ENCODE measurements at places on chromosomes 5 and 9.
A peak's percentile ranks its signal among the peaks of the same experiment; 100 is the strongest.

GRCh38 chr9:6757132-6757455 is 679 bp upstream of the KDM4C start:
- DNase-seq: peak; percentile 67

DNA sequence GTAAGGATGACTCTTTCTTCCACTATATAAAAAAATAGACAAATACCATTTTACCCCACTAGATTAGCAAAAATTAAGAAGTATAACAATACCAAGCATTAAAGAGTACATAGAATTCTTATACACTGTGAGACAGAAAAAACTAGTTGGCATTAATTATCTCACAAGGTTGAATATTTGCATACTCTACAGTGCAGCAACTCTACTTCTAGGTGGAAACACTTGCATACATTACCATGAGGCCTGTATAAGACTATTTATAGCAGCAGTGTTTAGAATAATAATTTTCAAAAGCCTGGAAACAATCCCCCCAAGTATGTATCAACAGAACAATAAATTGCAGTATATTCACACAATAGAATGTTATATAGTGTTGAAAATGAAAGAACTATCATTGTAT is 19.0 kb upstream of the PURA start:
- DNase-seq: no peak

GRCh38 chr5:109252731-109253130 is 157.0 kb downstream of the PJA2 start:
- no peak for DNase-seq

GRCh38 chr5:159971931-159972461 is 36.9 kb upstream of the TTC1 start:
- DNase-seq: no peak

DNA sequence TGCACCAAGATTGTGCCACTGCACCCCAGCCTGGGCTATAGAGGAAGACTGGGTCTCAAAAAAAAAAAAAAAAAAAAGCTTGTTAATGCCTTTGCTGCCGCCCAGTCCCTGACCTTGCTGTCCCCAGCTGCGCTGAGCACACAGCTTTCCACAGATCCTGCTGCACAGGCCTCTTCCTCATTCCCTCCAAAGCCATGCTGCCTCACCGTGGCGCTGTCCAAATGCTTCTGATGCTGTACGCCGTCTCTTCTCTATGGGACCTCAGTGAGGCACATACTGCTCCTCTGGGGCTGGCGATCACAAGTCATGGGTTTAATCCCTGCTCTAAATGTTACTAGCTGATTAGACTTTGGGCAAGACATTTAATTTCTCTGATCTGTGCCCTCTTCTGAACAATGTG is 234.1 kb downstream of the FBXL7 start:
- DNase-seq: no peak

GRCh38 chr5:82151204-82151603 is 127.0 kb downstream of the RPS23 start:
- DNase-seq: no peak

DNA sequence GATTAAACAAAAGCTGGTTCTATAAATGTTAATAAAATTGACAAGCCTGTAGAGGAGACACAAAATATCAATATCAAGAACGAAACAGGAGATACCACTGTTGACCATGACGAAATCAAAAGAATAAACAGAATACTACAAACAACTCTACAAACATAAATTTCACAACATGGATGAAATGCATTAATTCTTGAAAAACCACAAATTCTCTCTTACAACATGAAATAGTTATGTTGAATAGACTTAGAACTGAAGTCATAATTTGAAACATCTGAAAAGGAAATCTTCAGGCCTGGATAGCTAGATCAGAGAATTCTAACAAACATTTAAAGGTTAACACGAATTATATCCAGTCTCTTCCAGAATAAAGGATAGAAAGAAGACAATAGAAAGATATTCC is 6.9 kb upstream of the SPATA31C1 start:
- DNase-seq: no peak

DNA sequence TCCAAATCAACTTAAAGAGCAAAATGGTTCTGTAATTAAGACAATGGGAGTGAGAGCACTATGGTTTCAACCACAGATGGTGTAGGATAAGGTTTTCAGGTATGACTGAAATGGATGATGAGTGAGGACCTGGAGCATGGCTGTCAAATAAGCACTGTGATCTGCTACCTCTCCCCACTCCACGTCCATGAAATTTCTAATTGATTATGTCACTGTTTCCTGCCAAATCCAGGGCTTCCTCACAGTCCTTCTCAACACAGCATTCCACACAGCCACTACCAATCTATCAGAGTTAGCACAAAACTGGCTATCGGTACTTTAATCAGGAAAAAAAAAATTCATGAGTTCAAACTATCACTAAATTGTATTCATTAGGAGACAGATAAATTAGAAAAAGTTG is 420.4 kb upstream of the WWC1 start:
- DNase-seq: no peak

DNA sequence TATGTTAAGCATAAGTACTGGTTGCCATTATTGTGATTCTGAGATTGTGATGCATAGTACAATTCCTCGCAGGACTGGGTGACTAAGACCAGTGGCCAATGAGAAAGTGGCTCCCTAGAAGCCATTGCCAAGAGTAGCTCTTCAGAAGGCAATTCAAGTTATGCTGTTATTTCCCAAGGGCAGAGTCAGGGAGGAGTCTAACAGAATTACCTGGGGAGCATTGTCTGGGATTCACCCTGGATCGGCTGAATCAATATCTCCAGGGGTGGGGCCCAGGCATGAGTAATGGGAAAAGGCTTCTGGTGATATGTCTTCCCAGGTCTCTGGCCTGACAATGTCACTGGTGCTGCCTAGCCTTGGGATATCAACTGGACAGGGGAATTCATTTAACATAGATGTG is 10.9 kb upstream of the ARHGEF28 start:
- no peak for DNase-seq

DNA sequence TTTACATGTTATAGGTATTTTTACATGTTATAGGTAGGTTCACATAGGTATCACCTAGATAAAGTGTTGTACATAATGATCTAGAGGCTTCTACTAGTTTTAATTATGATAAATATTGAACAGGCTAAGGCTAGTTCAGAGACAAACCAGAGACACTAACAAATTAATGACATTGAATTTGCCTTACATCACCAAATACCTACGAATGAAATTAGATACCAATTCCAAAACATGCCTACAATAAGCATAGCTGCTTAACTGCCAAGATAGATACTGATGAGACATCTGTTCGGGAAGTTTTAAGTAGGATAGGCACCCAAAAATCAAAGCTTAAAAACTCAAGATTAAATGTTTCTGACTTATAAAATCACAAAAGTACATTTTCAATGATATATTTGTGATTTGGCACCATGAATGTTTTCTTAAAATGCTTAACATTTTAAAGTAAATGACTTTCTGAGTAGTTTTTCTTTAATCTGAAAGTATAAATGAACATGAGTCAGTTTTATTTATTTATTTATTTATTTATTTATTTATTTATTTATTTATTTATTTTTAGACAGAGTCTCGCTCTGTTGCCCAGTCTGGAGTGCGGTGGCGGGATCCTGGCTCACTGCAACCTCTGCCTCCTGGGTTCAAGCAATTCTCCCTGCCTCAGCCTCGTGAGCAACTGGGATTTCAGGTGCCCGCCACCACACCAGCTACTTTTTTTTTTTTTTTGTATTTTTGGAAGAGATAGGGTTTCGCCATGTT is 703.1 kb upstream of the ARRDC3 start:
- DNase-seq: no peak

- no peak for DNase-seq
These were observed 104.5 kb upstream of the LHFPL2 start for GRCh38 chr5:78753093-78753531.

DNA sequence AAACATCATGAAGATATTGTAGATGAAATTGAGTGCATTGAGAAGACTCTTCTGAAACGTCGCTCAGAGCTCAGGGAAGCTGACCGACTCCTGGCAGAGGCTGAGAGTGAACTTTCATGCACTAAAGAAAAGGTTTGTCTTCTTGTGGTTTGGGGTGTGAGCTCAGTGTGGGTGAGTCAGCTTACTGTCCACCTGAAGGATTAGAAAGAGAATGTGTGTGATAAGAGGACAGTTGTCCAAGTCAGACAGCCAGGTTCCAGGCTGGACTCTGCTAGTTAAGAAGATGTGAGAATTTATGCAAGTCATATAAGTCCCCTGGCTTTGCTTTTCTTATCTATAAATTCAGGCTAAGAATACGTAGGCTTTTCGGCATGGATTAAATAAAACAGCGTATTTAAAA is 46.9 kb downstream of the RAB14 start:
- no peak for DNase-seq

DNA sequence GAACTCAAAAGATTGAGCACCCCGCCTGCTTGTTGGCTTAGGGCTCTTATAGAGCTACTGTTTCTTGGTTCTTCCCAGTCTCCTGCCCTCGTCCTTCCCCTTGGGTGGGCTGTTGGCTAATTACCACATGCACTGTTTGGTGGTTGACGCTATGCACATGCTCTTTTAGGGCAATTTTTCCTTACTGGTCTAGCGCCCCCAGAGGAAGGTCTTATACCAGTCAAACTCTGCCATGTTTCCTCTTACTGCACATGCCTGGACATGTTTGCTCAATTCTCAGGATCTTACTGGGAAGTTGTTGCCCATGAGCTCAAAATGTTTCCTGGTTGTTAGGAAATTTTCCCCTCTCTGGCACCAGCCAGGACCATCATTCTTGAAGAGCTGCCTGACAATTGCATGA is 101.9 kb downstream of the SLC28A3 start:
- DNase-seq: no peak

GRCh38 chr9:12817702-12818101 is 42.9 kb downstream of the LURAP1L start:
- DNase-seq: no peak

- no peak for DNase-seq
These were observed 427.6 kb downstream of the NR2F1-AS1 start for GRCh38 chr5:93153461-93153860.

DNA sequence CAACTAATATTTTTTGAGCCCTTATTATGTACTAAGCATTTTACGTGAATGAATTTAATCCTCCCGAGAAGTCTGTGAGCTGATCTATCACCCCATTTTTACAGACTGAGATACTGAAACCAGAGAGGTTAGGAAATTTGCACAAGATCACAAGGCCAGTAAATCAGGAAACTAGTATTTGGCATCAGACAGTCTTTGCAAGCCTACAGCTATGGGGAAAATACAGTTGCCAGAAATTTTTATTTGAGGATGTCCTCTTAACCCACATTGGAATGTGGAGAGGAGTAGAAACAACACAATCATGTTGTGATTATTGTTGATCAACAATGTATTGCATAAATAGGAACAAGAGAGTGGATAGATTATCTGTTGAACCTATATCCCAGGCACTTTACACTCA is 2.3 kb upstream of the SLC46A2 start:
- DNase-seq: no peak

All from stimulated activated naive B cell treated with anti-CD40 and anti-IgM and Interleukin-4, amounts not matched to agents 10 μg/mL and 1 μg/mL and 100 μg/mL, for 72 hours (primary cell).